Urothelium cell line (cell line): ENCODE measurements at places on chromosomes 13 and 19.

GRCh38 chr13:31824705-31825517 lies 85.6 kb downstream of the RXFP2 start:
- peak; percentile 42 for DNase-seq

DNA sequence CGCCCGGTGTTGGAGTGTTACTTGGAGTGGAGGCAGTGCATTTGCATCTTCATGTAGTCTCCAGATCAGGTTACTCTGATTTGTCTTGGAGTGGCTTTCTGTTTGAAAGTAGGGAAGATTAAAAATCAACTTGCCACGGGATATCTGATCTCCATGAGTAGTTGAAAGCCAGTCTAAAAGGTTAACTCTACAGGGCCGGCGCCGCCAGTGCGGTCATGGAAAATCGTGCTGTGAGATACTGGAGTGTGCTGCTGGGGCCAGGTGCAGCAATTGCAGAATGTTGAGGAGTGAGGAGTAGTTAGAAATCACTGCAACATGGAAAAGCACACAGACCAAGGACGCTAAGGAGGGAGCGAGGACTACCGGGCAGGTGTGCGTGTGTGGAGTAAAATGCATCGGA lies 175.0 kb downstream of the STK24 start:
- DNase-seq: no peak

- no peak for DNase-seq
Measured at GRCh38 chr19:29045679-29046254, 167.2 kb downstream of the UQCRFS1 start.

DNA sequence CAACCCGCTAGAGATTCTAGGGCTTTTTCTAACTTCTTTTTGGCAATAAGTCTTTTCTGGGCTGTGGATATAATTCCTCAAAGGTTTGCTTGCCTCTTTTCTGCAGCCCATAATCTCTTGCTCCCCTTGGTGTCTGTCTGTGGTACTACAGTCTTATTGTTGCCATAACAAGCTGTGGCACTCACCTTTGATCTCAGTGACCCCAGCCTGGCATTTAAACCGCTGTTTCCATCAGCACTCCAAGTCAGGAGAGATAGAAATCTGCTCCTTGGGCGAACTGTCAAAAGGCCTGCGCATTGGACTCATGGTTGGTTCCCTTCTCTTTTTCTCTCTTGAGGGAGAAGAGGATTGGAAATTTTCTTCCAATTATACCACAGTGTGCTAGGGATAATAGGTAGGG lies 14.5 kb upstream of the MPHOSPH8 start:
- DNase-seq: peak; percentile 40

DNA sequence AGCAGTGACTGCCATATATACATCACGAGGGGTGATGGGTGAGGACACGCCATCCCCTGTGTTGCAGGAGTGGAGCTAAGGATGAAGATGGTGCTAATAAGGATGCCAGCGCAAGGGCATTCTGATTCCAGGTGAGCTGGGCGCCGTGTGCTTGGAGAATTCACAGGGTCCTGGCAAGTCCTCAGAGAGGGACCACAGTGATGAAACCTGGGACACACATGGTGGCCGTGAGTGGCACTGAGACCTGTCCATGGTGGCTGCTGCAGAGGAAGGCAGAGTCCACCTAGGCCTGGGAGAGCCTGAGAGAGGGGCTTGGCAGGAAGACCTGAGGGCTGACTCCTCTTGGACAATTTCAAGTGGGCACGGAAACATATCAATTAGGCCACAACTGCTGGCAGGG lies 65.2 kb downstream of the RFX2 start:
- DNase-seq: no peak

- DNase-seq: peak; percentile 48
Measured at GRCh38 chr13:21069561-21070004, 8.2 kb upstream of the LATS2 start.

- peak; percentile 87 for DNase-seq
Measured at GRCh38 chr19:37779127-37780005, at the start of gene ZNF573. ZNF573 (minus strand) TSS chr19:37779586; CDS start chr19:37773729, 5,857 bp downstream.

DNA sequence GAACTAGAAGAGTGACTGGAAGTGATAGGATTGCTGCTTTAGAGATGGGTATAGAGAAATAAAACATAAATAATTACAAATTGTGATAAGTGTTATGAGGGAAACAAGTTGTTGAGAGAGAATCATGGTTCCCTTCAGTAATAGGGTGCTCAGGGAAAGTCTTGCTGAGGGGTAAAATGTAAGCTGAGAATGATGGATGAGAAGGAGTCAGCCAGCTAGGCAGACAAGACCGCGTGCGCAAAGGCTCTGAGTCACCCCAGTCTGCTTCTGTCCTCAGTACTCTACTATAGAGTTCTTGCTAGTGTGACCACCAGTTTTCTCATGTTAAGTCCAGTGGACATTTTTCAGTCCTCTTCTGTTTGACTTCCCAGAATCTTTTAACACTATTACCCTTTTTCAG lies 39.5 kb downstream of the PCCA start:
- no peak for DNase-seq

GRCh38 chr13:20571676-20572075 lies 4.7 kb downstream of the IFT88 start:
- DNase-seq: no peak

DNA sequence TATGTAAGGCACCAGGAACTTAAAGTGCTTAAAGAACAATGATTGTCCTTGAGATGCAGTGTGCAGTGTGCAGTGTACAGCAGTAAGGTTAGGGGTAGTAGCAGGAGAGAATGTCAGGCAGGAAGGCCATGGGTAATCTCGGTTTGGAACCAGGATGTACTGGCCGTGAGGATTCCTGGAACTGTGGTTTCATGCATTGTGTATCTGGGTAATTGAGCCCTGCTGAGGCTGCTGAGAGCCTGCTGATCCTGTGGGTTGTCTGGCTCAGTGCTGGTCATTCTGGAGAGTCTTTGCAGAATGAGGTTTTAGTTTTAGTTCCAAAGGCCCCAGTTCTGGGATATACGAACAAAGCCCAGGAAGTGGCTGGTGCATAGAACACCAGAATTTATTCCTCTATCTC lies 71.0 kb downstream of the ZNF568 start:
- no peak for DNase-seq

- peak; percentile 43 for DNase-seq
Measured at GRCh38 chr13:40271931-40272775, 394.3 kb downstream of the FOXO1 start.
